ENCODE measurements at places on chromosomes 16 and 17. TPM values are rescaled to one million over a fixed set of nuclear protein-coding genes. Genes with fewer than 3 reads are reported as not detected.

The GUCY2D gene
- total RNA-seq: not detected

The NGFR gene
- total RNA-seq: 0.11 TPM

The SPSB3 gene
- total RNA-seq: 33.0 TPM

The KRTAP4-5 gene
- total RNA-seq: not detected

The KIF2B gene
- total RNA-seq: not detected

The BTBD17 gene
- not detected for total RNA-seq

All from activated CD8-positive, alpha-beta T cell treated with anti-CD3 and anti-CD28 coated beads, Interleukin-2, amount 10 ng/mL, durations not matched to agents 7 days and 5 days (primary cell).